ENCODE measurements at places on chromosomes 11 and 22. TPM values are rescaled to one million over a fixed set of nuclear protein-coding genes. Genes with fewer than 3 reads are reported as not detected.

Gene OSBPL5
- 3.4 TPM for total RNA-seq

Gene EHF
- not detected for total RNA-seq

Gene APOA4
- total RNA-seq: not detected

Gene ZNF143
- 32.9 TPM for total RNA-seq

Gene TBX10
- not detected for total RNA-seq

Gene LRRC74B
- total RNA-seq: not detected

Gene LARGE2
- 2.4 TPM for total RNA-seq

Gene SLC7A4
- 0.61 TPM for total RNA-seq

Gene CCDC87
- 0.21 TPM for total RNA-seq

Gene FXYD6
- 0.10 TPM for total RNA-seq

Gene OR8D1
- total RNA-seq: not detected

Gene RAB3IL1
- not detected for total RNA-seq

Gene APLNR
- total RNA-seq: not detected

Gene TUB
- total RNA-seq: 0.36 TPM

Gene IGLL5
- not detected for total RNA-seq

Gene SLC1A2
- not detected for total RNA-seq

Gene LRRC75B
- total RNA-seq: 1.7 TPM

Gene TMPRSS5
- 0.25 TPM for total RNA-seq

Gene OR8G1
- total RNA-seq: not detected

Gene OR52N5
- not detected for total RNA-seq

Gene TMEM258
- total RNA-seq: 160 TPM

Gene SAA4
- not detected for total RNA-seq

Gene GAL
- 2.0 TPM for total RNA-seq

Gene GPR83
- 0.19 TPM for total RNA-seq

Gene ZNF202
- 18.7 TPM for total RNA-seq

Gene HEPN1
- not detected for total RNA-seq

Gene RASD2
- total RNA-seq: 0.11 TPM

Gene LMO1
- not detected for total RNA-seq

Gene BTBD18
- total RNA-seq: not detected

Gene MRGPRG
- total RNA-seq: not detected

Gene F2
- not detected for total RNA-seq

Gene C22orf31
- total RNA-seq: not detected

Gene XKR3
- not detected for total RNA-seq

Gene IFITM1
- 97.5 TPM for total RNA-seq

Gene ZNF214
- total RNA-seq: not detected

Gene OR51E2
- total RNA-seq: not detected

Gene ART1
- total RNA-seq: not detected

Gene APOBEC3H
- 11.0 TPM for total RNA-seq

Gene IGSF9B
- total RNA-seq: 23.1 TPM

Gene OR5T2
- not detected for total RNA-seq

Gene FAM111B
- total RNA-seq: 38.8 TPM

Gene SLC25A18
- not detected for total RNA-seq

Gene FBXO7
- 80.1 TPM for total RNA-seq

Gene ZC3H12C
- total RNA-seq: 2.3 TPM

Gene SRPRA
- 167 TPM for total RNA-seq

Gene CAPN1
- 79.1 TPM for total RNA-seq

Gene CD6
- total RNA-seq: 209 TPM

Gene RAB36
- 1.0 TPM for total RNA-seq
